Activated CD8-positive, alpha-beta memory T cell treated with anti-CD3 and anti-CD28 coated beads, Interleukin-2, amount 50 U/mL, for 4 hours (primary cell): ENCODE measurements at places on chromosomes 4 and X.

DNA sequence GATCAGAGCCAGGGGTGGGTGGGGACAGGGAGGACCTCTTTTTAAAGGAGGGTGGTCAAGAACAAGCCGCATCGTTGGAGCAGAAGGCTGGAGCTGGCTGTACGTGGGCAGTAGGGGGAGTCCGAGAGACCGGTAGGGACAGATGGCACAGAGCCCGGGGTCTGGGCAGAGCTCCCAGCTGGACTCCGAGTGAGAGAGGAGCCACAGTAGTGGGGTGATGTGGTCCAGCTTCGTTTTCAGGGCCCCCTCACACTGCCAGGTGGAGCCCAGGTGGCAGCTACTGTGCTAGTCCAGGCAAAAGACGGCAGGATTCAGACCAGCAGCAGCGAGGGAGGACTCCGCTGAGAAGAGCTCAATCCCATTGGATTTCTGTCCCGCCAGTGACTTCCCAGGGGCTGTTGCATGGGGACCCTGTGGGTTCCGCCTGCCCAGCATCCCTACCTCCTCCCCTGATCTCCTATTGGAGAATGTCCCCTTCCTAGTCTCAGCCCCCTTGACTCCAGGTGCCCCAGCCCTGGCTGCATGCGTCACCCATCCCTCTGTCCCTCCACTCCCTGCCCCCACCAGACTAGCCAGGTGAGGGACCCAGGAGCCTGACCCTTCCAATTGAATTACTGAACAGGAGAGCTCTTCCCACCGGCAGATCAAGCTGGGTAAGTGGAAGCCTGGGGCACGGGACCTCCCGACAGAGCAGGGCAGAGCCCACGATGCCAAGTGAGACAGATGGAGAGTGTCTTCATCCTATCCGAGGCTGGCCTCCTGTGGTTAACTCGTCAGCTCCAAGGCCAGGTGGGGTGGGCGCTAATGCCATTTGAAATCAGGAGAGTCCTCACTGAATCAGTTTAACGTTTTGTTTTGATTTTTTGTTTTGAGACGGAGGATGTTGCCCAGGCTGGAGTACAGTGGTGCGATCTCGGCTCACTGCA lies 2.9 kb downstream of the ARHGAP4 start:
- no peak for DNase-seq

GRCh38 chr4:118814058-118814457 lies 21.9 kb downstream of the SEC24D start:
- DNase-seq = no peak

- DNase-seq = no peak
These were observed 24.9 kb downstream of the GPRASP3 start for GRCh38 chrX:102745513-102745856.

- no peak for DNase-seq
These were observed 120.6 kb upstream of the JADE1 start for GRCh38 chr4:128688846-128689437.

DNA sequence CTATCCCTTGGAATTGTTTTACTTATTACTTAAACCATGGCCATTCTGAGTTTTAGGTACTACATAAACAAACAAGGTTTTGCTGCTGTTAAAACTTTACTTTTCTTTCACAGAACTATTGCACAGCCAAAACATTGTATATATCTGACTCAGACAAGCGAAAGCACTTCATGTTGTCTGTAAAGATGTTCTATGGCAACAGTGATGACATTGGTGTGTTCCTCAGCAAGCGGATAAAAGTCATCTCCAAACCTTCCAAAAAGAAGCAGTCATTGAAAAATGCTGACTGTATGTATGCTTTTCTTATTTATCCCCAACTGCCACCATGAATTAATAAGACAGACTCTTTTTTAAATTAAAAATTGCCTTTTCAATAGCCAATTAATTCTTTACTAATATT lies 69.8 kb downstream of the CCKAR start:
- DNase-seq = no peak

- no peak for DNase-seq
These were observed 20.4 kb upstream of the PI4K2B start for GRCh38 chr4:25213347-25213979.

DNA sequence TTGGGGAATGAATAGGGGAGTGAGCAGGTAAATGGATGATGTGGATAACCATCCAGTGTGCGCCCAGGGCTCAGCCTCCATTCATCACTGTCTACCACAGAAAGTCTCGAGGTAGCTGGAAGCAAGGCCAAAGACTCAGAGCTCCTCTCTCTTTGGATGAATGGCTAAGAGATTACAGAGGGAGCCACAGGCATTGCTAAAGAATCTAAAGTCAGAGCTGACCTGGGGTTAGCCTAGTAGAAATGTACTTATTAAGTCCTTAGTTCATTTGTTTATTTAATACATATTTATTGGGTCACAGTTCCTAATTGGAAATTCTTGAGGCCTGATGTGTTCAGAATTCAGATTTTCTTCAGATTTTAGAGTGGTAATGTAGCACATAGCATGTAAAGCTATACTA lies 88.7 kb upstream of the HPF1 start:
- no peak for DNase-seq
